ENCODE measurements at places on chromosomes 1 and 21.

DNA sequence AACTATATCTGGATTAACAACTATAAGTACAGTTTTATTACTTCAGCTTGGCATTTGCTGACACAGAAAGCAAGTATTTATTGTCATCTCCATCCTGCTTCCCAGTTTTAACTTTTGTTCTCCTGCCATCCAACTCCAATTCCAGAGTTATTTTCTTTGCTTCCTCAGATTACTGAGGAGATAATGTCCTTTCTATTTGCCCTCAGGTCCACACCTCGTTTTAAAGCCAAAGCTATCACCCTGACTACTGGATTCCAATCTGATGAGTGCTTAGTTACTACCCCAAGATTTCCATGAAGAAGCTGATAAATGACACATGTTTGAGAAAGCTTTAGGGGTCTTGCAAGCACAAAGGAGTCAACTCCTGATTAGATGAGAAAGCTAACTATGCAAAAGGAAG lies 25.2 kb downstream of the ACKR1 start:
- DNase-seq, result no peak

DNA sequence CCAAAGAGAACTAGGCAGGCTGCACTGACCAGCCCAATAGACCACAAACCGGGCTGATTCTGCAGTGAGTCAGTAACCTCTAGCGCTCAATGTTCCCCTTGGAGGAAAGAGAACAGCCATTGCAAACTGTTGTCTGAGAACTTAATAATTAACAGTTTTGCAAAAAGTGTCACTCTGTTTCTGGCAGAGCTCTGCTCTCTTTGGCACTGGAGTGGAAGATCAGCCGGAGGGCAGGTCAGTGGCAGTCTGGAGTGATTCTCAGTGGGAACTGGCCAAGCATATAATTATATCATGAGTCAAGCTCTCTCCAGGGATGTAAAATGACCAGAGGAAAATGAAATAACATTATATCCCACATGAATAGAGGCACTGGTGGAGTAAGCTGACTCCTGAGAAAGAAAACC lies 238.3 kb downstream of the HLX start:
- DNase-seq, result no peak

GRCh38 chr1:166128195-166128594 lies 38.6 kb downstream of the FAM78B start:
- DNase-seq, result no peak

DNA sequence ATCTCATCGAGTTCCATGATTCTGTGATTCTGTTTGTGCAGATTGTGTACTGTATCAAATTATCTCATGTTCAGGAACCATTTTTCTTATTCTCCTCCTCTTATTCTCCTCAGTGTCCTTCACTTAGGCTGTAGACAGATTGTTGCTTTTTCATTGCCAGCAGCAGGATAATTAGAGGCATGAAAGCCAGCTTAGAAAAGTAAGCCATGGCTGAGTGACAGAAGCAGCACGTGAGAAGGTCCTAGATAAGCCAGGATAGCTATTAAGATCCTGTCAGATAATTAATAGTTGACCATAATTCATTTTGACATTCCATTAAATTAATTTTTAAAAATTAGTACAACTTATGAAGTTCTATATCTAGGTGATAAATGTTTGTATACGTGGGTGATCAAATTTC lies 60.8 kb upstream of the PRKACB start:
- no peak for DNase-seq

DNA sequence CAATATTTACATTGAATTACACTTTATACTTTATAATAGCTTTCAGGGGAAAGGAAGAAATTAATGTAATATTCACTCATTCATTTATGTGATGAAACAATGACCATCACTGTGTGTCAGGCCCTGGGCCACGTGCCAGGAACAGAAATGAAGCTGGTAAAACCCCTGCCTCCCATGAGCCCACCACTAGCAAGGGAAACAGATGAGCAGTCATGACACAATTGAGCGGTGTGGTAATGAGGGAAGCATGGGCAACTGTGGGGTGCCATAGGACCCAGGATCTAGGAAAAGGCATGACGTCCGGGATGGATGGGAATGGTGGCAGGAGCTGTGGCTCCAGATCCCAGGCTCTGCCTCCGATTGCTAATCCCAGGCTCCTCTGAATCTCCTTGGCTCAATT lies 17.0 kb upstream of the SLC5A9 start:
- DNase-seq, result no peak

- no peak for DNase-seq
Measured at GRCh38 chr1:160836981-160837557, 25.6 kb downstream of the CD244 start.

DNA sequence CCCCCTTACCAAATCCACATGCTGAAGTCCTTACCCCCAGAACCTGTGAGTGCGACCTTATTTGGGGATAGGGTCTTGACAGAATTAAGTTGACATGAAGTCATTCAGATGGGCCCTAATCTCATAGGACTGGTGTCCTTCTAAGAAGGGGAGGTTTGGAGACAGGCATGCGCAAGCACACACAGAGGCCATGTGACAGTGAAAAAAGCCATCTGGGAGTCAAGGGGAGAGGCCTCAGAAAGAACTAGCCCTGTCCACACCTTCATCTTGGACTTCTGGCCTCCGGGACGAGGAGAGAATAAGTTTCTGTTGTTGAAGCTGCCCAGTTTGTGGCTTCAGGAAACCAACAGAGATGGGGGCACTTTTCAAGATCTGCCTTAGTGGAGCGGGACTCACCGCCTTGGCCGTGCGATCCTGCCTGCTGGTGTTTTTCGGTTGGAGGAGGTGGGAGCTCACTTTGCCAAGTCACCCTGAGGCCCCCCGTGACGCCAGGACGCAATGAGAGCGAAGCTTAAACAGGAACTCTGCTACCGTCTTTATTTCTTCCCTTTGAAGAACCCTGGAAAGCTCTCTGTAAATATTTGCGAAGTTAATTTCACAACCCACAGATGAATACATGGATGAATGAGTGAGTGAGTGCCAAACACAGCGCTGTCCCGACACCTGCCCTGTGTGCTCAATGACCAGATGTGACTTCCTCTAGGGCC lies 42.5 kb upstream of the C1orf174 start:
- no peak for DNase-seq

DNA sequence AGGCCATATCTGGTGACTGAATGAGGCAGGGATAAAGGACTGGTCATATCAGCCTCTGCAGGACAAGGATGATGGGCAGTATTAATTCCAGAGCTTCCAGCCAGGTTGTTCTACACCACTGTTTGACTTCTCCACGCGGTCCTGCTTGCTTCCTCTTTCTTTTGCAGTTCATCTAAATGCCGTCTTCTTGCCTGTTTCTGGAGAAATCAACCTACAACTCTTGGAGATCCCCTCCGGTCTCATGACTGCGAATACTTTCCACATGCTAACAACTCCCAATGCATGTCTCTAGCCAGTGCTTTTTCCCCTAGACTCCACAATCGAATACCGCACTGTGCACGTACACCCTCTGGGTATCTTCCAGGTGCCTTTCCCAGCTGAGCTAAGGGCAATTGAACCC lies 14.1 kb upstream of the TIAM1 start:
- DNase-seq, result no peak

DNA sequence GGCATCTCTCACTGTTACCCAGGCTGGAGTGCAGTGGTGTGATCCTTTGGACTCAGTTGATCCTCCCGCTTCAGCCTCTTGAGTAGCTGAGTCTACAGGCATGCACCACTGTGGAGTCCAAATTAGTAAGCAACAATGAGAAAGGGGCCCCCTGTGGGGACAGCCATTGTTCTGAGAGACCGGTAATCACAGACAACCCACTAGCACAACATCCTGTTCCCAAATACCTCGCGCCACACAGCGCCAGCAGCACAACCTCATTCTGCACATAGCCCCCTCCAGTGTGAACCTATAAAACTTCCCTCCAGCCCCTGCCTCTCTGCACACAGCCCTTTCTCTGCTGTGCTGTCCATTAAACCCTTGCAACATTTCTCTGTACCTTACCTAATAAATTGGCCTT lies 226.4 kb downstream of the DYRK1A start:
- no peak for DNase-seq

DNA sequence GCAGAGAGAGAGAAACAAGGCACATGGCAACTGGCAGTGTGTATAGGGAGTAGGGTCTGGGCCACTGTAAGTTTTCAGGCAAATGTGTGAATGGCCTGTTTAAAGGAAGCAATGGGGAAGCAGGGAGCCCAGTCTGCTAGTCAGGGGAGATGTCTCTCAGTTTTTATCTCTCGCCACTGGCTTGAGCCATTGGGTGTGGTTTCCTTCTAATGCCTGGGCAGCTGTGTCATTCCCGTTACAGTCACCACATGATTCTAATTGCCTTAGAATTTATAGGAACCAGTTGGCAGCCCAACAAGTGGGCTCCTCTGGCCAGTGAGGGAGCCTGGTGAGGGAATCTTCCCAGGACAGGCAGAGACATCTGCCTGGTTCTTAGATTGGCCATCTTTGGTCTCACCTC lies 182.4 kb downstream of the DISC1 start:
- no peak for DNase-seq

DNA sequence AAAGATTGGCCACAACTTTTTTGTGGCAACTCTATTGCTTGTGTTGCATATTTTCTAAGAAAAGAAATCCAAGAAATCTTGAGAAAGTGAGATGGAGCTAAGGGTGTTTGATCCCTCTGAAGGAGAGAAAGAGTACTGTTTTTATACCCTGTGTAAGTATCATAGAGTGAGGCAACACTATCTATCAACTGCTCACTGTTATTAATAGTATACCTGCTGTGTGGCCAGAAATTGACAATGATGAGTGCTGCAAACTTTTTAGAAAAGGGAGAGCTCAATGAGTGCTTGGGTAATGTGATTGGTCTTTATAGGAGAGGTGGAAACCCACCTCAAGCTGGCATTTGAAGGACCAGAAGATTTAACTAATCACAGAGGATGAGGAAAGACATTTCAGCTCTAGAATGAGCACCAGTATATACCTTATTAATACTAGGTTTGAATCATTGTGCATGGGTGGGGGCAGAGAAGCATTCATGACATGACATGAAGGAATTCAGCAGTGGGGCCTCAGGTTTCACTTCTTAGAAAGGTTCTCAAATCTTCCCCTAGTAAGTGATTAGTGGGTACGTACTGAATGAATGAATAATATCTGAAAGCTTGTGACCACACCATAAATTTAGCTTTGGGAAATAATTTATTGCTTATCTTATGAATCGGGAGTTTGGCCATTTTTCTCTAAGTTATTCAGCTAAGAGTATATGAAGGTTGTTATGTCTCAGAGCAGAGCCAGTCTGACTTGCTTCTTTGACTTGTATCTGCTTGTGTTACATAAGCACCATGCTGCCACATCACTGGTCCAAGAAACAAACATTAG lies 169.2 kb upstream of the SGIP1 start:
- DNase-seq, result no peak

DNA sequence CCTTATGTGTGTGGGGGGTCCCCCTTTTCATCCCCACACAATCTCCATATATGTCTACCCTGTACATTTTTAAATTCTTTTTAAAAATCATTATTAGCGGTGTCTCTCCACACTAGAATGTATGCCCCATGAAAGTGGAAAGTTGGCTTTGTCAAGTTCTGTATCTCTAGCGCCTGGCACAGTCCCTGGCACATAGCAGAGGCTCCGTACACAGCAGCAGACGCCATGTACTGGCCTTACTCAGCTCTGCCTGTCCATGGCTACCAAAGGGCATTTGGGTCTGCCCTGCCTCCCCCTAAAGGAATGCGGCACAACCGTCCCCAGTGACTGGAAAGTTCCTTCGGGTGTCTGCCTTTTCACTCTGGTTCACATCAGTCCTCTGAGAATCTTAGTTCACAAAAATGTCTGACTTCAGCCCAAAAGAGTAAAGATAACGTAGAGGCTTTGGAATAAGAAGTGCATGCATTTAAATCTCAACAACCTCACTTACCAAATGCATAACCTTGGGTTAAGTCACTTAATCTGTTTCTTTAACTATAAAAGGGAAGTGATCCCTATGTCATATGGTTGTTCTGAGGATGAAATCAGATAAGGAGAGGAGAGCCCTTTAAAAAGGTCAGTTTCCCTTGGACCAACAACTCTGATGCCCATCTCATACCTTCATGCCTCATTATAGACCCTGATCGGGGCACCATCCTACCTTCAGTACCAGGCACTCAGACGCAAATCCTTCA lies 61.1 kb downstream of the CD46 start:
- DNase-seq, result no peak

DNA sequence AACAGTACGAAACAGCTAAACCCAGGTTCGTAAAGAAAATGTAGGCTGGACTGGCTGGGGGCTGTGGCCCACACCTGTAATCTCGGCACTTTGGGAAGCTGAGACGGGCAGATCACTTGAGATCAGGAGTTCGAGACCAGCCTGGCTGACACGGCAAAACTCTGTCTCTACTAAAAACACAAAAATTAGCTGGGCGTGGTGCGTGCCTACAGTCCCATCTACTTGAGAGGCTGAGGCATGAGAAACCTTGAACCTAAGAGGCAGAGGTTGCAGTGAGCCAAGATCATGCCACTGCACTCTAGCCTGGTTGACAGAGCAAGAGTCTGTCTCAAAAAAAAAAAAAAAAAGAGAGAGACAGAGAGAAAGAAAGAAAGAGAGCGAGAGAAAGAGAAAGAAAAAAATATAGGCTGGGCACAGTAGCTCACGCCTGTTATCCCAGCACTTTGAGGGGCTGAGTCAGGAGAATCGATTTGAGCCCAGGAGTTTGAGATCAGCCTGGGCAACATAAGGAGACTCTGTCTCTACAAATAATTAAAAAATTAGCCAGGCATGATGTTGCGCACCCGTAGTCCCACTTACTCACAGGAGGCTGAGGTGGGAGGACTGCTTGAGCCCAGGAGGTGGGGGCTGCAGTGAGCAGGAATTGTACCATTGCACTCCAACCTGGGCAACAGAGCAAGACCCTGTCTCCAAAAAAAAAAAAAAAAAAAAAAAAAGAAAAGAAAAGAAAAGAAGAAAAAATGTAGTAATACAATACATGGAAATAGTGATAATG lies 35.7 kb downstream of the CAPZB start:
- DNase-seq, result no peak

GRCh38 chr1:100034470-100034869 lies 64.7 kb downstream of the SLC35A3 start:
- no peak for DNase-seq

DNA sequence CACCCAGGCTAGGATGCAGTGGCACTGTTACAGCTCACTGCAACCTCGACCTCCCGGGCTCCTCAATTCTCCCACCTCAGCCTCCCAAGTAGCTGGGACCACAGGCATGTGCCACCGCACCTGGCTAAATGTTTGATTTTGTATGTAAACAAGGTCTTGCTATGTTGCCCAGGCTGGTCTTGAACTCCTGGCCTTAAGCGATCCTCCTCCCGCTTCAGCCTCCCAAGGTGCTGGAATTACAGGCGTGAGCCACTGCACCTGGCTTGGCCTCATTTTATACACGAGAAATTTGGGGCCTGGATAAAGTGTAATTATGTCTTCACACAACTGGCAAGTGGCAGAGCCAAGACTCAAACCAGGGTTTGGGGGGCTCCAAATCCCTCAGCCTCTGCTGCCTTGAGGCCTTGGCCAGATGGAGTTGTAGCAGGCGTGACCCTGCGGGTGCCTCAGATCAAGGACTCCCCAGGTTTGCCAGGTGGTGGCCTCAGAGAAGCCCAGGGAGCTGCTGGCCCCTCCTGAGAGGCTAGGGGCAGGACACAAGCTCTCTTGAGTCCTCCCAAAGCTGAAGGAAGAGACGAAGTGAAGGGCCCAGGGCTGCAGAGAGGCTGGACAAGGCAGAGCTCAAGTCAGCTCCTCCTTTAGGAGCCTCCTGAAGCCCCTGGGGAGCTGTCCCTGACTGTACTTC lies 61.7 kb downstream of the MDM4 start:
- DNase-seq, result no peak

GRCh38 chr1:95197616-95198252 lies 36.3 kb upstream of the RWDD3 start:
- no peak for DNase-seq

GRCh38 chr1:176199707-176200106 lies 7.4 kb downstream of the COP1 start:
- DNase-seq, result no peak

GRCh38 chr1:167509587-167509986 lies 8.7 kb downstream of the CD247 start:
- no peak for DNase-seq
